ENCODE measurements at places on chromosomes 13 and 19.
A peak's percentile ranks its signal among the peaks of the same experiment; 100 is the strongest.

DNA sequence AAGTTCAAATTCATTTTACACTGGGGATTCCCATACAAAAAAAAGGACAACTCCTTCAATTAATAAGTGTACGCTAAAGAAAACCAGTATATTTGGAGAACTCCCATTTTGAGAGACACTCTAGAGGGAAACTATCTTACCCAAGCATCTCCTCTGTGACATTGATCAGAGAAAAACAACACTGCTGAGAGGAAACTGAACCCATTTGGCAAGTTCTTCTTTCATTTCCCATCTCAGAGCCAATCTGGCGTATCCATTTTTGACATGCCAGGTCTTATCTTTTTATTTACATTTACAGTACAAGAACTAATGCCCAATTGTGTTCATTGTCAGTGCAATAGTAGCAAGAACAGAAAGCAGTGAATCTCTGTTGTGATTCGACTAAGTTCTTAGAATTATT lies 30.1 kb downstream of the LIG4 start:
- DNase-seq: no peak

- no peak for DNase-seq
These were observed 51.0 kb downstream of the DIAPH3 start for GRCh38 chr13:60112771-60113170.

DNA sequence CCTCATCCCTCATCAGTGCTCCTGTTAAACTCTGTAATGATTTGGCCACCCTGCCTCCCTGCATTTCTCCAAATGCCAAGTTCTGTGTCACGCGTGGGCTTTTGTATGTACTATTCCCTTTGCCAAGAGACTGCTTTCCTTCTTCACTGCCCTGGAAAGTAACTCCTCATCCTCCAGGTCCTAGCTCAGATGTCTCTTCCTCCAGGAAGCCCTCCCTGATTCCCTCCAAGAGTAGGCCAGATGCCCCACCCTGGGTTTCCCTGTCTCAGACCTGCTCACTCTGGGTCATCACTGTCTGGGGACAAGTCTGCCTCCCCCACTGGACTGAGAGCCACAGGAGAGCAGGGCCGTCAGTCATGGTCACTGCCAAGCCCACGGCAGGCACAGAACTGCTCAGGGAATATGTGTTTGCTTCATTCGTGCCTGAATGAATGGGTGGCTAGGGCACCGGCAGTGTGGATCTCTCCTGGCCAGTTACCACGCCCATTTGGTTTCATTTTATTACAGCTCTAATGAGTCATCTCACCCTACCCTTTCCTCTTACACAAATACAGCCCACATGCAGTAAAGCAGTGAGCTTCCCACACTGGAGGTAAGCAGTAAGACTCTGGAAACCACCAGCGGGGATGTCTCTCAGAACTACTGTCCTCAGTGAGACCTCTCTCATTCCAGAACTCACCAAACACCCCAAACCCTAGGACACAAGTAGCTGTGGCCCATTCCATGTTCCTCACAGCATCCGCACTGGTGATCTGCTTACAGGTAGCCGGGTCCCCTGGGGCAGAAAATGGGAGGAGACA lies 12.1 kb upstream of the GPR4 start:
- DNase-seq: no peak

DNA sequence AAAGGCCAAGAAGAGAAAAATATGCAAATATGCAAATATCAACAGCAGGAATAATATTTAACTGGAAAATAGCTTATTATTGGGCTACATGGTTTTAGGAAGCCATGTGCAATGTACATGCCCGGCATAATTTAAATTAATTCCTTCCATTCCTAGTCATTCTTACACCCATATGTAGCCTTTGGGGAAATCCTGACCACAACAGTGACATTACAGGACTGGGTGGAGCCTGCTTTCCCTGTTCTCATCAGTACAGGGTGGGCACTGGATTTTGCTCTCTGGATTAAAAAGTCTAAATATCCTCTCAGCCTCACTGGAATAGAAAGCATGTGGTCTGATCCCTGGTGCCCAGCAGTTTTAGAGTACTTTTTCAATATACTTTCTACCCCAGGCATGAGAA lies 198.2 kb downstream of the DNAJC15 start:
- DNase-seq: no peak

DNA sequence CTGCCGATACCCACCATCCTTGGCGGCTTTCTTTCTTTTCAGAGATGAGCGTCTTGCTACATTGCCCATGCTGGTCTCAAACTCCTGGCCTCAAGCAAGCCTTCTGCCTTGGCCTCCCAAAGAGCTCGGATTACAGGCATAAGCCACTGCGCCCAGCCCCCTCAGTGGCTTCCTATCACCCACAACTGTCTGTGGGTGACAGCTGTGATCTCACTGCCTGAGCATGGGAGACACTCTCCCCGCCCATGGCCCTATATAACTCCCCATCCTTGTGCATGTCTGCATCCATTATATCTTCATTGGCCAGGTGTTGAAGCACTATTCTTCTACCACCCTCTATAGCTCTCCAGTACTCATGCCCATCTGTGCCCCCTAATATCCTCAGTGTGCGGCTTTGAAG lies 76.2 kb downstream of the PTPRS start:
- DNase-seq: no peak

DNA sequence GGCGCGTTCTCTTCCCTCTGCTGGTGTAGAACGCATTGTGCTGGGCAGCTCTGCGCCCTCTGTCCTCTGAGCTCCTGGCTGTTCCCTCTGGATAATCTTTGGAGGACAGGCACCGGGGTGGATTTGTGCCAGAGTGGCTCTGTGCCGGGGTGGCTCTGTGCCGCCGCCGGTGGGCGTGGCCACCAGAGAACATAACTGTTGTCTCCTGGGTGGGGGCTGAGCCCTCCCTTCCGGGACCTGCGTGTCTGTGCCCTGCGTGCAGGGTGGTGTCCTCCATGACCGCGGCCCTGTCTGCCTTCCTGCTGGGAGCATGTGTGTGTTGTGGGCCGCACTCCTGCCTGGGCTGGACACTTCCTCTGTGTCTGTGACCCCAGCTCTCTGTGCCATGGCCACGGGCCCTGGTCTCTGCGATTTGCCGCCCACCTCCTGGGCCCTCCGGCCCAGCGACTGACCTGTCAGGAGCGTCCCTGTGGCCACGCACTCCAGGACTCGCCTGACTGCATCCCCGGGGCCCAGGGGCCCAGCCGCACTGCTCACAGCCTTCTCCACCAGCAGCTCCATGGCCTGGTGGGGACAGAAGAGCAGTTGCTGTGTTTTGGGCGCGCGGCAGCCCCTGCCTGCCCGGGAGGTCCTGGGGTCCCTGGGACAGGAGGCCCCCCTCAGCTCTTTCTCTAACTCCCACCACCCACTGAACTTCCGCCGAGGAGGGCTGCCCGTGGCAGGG lies 22.4 kb upstream of the MATK start:
- no peak for DNase-seq

DNA sequence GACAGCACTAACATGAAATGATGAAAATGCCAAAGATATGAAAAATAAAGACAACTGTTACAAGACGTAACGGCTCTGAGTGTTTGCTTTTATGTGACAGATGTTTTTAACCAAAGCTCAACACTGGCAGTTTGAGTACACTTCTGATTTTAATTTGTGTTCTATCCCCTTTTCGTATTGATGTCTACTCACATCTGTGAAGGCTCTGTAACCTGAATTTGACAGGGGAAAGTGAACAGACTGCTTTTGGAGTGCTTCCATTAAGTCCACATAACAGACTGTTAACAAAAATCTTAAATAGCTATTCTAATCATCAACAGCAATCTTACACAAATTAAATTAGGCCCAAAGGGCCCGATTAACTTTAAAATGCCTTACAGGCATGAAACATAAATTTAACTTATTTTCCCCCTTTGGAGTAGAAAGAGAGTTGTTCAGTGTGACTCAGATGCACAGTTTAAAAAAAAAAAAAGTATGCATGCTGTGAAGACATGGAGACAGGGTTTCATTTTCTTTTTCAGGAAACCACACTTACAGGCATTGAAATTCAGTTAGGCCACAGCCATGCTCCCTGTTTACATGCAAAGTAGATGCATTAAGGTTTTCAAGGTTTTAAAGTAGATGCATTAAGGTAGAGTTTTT lies 16.3 kb upstream of the RNASEH2B start:
- no peak for DNase-seq

- DNase-seq: no peak
These were observed 6.3 kb downstream of the SNRNP70 start for GRCh38 chr19:49091391-49092038.

DNA sequence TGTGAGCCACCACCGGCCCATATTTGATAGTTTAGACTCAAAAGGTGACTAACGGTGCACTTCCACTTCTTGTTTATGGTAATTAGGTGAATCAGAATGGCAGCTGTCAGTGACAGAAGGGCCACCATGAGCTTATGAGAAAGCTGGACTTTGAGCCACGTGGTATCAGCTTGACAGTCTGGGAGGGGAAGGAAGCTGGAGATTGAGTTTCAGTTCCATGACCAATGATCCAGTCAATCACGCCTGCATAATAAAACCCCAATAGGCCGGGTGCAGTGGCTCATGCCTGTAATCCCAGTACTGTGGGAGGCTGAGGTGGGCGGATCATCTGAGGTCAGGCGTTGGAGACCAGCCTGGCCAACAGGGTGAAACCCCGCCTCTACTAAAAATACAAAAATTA lies 8.2 kb downstream of the EID2B start:
- DNase-seq: no peak

GRCh38 chr19:35755550-35756376 lies 1.1 kb downstream of the HSPB6 start:
- DNase-seq: peak; percentile 48

GRCh38 chr13:37067874-37068273 lies 8.4 kb upstream of the SUPT20H start:
- DNase-seq: no peak

DNA sequence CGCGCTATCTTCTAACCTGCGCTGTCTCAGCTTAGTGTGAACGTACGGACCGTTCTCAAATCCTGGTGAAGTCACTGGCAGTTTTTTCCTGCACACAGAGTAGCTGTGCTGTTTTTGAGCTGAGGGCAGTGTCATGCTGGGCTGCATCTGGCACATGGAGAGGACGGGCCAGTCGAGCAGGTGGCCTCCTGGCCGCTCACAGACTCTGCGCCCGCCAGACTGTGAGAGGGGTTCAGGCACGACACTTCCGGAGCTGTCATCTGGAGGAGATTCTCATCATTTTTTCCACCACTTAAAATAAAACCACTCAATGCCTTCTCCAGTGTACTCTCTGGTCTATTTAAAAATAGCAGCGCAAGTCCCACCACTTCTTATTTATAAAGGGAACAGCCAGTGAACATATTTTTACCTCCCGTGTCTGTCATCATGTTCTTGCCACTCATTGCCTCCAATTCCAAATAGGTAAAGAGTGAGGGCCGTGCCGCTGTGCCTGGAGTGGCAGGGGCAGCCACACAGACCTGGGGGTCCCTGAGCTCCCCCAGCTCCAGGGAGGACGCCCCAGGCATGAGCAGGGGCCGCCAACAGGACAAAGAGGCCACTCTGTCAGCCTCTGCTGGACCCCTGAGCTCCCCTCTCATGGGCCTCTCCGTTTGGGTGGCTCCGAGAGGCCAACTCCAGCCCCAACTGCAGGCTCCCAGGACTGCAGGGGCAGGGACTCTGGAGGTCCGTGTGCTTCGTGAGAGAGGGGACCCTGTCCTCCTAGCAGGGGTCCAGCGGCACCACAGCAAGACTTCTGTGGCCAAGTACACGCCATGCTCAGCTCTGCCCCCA lies 36.9 kb upstream of the GRTP1 start:
- DNase-seq: no peak

- DNase-seq: no peak
These were observed 5.1 kb downstream of the S1PR2 start for GRCh38 chr19:10226021-10226375.

- DNase-seq: no peak
These were observed 14.1 kb upstream of the NDFIP2 start for GRCh38 chr13:79466872-79467271.

DNA sequence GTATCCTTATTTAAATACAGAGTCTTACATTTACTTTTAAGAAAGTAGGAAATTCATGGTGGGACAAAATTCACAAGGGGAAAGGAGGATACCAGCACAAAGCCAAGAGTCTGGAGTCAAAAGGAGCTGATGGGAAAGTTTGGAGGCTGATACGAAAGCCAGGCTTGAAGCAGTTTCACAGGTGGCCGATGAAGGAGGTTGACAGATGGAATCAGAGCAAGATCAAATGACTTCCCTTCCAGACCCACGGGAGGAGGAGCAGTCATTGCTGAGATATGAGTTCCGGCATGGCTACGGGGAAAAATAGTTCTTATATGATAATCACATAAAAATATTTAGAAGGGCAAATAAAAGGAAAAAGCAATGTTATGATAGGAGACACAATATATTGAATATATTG lies 65.0 kb downstream of the DGKH start:
- DNase-seq: no peak

GRCh38 chr19:48878196-48879024 lies 6.2 kb downstream of the PPP1R15A start:
- no peak for DNase-seq

GRCh38 chr13:97191615-97192014 lies 30.5 kb upstream of the MBNL2 start:
- DNase-seq: no peak

DNA sequence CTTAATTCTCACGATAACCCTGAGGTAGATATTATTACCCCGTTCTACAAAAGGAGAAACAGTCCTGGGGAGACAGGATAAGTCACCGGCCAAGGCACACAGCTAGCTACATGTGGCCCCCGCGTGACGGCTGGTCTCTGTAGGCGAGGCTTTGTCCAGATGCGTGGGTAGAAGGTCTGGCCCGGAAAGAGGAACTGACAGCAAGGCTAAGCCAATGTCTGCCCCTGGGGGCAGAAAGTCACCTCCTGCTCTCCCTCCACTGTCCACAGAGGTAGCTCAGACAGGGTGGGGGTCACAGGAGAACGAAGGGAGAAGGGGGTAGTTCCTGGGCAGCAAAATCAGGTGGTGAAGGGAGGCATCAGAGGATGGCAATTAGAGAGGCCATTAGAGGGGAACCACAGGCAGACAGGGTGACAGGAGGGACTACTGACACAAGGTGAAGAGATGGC lies 1.8 kb downstream of the APOC4 start:
- DNase-seq: no peak

GRCh38 chr19:41887711-41888382 lies 4.9 kb downstream of the ARHGEF1 start:
- peak; percentile 71 for DNase-seq

GRCh38 chr13:98103942-98104880 lies 38.7 kb upstream of the FARP1 start:
- no peak for DNase-seq

GRCh38 chr13:46577696-46578589 lies 25.0 kb downstream of the LRCH1 start:
- no peak for DNase-seq

- no peak for DNase-seq
These were observed 61.1 kb upstream of the FAM216B start for GRCh38 chr13:42720113-42720857.
